ENCODE measurements at places on chromosomes 2 and 18.

DNA sequence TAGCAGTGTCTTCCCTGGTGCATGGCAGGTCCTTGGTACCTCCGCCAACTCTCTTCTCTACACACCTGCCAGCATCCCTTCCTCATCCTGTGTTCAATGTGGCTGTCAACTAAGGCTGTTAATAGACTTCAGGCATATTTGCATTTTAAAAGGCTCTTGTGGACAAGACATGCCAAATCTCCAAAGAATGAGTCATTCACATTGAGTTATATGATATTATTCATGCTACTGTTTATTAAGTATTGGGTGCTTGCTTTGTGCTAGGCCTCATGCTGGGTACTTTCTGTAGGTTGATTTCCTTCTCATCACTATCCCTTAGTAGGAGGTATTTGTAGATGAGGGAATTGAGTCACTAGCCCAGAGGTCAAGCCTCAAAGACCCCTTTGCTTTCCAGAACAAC, 5.2 kb downstream of the MYO1B start:
- no peak for DNase-seq

DNA sequence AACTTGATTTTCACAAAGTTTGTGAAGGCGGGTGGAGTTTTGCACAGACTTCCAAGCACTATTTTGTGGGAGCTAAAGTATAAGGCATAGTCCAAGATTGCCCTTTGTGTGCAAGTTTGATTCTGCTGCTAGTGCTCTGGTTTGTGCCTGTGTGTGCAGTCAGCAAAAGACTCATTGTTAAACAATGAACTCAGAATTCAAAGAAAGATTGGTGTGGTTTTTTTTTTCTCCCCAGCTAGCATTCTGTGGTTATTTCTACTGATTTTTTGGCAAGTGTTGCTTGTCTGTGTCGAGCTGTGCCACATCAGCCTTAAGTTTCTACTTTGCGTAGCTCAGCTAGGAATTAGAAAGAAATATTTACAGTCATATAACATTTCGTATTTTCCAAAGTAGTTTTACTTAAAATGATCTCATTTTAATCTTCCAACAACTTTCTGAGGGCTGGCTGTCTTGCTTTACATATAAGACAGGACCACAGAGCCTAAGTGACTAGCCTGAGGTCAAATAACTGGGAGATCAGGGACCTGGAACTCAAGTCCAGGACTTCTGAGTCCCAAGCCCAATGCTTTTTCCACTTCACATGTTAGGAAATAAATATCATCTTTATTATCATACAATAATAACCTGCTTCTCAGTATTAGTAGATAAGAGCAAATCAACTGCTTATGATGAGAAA, 69.8 kb downstream of the BABAM2 start:
- no peak for DNase-seq

GRCh38 chr2:172597176-172597842, 41.4 kb downstream of the PDK1 start:
- DNase-seq, result no peak

GRCh38 chr2:151766437-151767153, 32.3 kb upstream of the NEB start:
- no peak for DNase-seq

DNA sequence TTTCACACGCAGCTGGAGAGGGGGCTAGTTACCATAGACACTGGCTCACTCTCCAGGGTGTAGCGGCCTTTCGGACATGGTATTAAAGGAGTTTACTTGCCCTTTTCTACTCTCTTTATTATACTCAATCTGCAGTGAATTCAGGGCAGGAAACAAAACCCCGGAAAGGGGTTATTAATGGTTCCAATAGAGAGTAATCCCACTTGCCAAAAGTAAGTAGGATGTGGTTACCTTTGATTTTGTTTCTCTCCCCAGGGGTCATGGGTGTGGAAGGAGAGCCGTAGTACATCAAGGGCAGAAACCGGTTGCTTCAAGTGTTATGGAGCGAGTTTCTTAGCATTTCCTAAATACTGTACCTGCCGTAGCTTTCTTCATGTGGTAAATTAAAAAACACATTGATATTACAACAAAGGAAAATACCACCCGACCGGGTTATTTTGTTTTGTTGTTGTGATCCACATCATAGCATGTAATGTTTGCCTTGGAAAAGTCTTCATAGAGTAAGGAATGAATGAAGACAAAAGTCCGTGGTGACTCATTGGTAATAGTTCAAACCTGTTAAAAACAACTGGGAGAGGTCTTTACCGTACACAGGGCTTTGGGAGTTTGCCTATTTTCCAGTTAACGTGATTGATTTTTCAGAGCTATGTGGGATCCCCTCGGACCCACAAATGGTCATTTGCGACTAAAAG, 71.5 kb downstream of the SLC4A3 start:
- DNase-seq, result peak; percentile 95

DNA sequence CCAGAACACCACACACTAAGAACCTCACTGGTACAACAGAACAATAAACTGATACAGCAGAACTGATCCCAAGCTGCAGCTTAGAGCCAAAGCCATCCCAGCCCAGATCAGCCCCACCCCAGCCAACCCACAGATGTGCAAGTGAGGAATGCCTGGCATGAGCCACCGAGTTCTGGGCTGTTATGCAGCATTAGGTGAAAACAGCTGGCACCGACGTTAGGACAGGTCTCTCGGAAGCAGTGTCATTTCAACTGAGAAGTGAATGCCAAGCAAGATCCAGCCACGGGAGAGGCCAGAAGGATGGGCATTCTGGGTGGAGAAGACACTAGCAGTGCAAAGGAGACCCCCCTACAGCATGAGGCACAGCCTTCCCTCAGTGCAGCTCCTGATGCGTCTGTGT, 38.9 kb downstream of the ADCY3 start:
- peak; percentile 24 for DNase-seq

DNA sequence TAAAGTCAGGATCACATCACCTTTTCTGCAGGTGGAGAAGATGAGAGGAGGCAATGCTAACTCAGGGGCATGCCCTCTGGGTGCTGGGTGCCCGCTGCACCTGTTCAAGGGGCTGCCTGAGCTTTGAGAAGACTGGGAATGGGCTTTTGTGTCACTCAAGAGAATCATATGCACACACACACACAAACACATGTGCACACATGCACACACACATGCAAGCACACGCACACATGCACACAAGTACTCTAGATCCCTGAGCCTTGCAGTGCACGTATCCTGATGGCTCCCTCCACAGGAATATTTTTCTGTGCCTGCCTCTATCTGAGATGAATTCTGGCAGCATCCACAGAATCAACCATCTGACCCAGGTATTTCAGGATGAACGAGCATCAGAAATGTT, 110.0 kb upstream of the TEX51 start:
- DNase-seq, result no peak

DNA sequence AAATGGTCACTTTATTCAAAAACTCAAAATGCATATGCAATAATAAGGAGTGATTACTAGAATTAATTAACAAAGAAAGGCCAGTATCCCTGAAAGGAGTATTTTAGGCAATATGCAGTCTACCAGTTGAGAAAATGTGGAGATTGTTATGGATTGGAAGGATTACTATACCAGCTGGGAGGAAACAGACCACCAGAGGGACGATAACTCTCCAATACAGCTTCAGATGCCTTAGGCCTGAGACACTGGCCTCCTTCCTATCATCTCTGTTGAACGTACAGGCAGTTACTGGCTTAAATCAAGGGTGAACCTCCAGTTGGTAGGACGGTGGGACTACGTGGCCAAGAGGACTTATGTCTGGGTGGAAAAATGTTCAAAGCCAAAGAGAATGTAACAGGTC, 336.4 kb upstream of the EPHA4 start:
- no peak for DNase-seq

- no peak for DNase-seq
Observed at GRCh38 chr2:238095143-238095542, 5.0 kb upstream of the ESPNL start.

- DNase-seq, result no peak
Observed at GRCh38 chr2:119136872-119137271, 21.7 kb downstream of the C1QL2 start.

Measured in SW480 (cell line).